Urinary bladder (tissue), 4 donors: ENCODE measurements at places on chromosomes 7 and 10. TPM values are rescaled to one million over a fixed set of nuclear protein-coding genes. Genes with fewer than 3 reads are reported as not detected.
A peak's percentile ranks its signal among the peaks of the same experiment; 100 is the strongest.

Gene CALHM3
- not detected for total RNA-seq

Gene POLR2J
- 12.5 TPM for total RNA-seq

Gene LBX1
- not detected for total RNA-seq

Gene ZNF735
- total RNA-seq, result not detected

Gene ASB4
- 1.9 TPM for total RNA-seq

Gene RPP38
- 7.5 TPM for total RNA-seq

Gene FEZF1
- total RNA-seq, result not detected

Gene PCDH15
- total RNA-seq, result 1.9 TPM

DNA sequence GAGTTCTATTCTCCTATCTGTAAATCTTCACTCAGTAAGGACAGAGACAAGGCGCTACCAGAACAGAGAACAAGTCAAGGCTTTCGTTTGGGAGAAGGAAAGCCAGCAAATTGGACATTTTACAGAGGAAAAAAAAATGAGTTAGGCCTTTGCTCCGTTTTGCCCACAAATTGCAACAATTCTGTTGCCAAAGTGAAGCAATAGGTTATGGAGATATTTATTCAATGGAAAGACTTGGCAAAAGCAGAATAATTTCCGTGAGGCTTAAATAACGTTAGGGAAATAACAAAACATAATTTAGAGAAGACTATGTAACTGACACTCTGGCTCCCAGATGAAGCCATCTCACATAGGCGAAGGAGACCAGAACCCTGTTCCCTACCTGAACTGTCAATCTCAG is 67.5 kb downstream of the MKX start:
- DNase-seq, result no peak

DNA sequence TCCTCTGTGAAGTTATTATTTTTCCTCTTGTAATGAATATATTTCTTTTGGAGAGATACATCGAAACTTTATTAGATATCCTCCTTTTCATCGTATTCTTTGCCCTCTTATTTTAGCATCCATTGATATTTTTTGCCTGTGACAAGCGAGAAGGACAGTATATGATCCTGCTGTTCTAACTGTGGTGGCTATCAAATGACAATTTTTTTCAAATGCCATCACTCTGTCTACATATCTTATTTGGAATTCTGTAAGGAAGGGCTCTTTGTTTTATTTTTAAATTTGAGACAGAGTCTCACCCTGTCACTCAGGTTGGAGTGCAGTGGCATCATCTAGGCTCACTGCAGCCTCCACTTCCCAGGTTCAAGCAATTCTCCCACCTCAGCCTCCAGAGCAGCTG is 128.5 kb downstream of the LYZL1 start:
- DNase-seq, result no peak

DNA sequence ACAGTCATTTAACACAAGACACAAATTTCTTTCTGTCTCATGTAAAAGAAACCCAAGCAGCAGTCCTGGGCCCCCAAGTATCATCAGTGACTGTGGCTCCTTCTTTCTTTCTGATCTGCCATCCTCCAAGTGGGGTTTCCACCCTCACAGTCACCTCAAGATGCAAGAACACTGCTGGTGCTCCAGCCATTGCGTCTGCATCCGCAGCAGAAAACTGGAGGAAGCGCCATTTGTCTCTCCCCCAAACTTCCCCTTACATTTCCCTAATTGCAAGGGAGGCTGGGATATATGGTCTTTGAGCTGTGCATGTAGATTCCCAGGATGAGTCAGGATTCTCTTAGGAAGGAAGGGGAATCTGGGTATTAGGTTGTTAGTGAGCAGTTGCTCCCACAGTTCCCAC is 60.9 kb upstream of the GNA12 start:
- DNase-seq, result no peak

- no peak for DNase-seq
These were observed 66.9 kb downstream of the GOLGA7B start for GRCh38 chr10:97916586-97916985.

- DNase-seq, result no peak
These were observed 82.7 kb downstream of the REEP3 start for GRCh38 chr10:63603709-63604445.

DNA sequence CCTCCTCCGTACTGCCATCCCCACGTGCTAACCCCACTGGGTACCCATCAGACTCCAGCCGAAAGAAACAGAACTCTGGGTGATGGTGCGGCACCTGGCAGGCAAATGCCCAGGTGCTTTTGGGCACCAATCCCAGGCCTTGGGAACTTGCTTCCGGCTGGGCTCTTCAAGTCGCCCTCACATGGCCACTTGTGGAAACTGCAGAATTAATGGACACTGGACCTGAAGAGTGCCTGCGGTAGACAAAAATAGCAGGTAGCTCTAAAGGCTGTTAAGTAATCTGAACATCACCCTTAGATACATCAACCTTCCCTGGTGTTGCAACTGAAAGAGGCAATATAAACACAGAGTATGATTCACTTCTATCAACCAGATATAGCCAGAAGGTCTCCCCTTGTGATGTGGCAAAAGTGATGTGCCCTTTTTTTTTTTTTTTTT is 644.4 kb downstream of the GRM8 start:
- no peak for DNase-seq

DNA sequence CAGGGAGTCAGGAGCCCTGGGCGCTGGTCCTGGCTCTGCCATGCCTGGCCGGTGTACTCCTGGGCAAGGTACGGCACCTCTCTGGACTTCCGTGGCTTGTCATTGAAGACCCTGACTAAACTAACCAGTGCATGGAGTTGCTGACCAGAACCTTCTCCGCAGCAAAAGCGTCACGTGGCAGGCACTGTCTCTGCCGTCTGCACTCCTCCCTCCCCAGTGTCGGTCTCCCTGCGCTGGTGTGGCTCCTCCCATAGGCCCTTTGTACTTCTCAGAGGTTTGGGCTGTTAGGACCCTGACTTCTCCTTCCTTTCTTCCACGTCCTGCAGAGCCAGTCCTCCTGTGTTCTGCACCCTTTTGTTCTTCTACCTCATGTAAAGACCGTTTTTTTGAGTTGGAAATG is 100.6 kb upstream of the CREB5 start:
- DNase-seq, result no peak

GRCh38 chr10:78953113-78953798 is 115.5 kb upstream of the ZMIZ1 start:
- DNase-seq, result peak; percentile 73

DNA sequence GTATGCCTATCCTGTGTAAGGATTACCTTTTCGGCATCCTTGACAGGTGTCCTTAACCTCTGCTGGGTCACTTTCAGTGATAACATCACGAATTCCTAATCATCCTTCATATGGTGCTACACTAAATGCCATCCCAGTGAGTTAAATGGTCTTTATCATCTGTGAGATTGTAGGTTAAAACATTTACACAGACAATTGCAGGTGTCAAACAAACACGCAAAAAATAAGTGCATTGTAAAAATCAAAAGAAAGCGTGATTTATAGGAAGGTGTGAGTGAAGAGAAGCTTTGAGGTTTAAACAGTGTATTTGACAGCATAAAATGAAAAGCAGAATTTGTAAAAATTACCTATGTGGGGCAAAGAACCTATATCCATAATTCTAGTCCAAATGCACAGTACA is 111.5 kb upstream of the IFRD1 start:
- DNase-seq, result no peak

GRCh38 chr7:39613577-39613976 is 9.8 kb upstream of the RALA start:
- no peak for DNase-seq
